ENCODE measurements at places on chromosomes 2 and 18. TPM values are rescaled to one million over a fixed set of nuclear protein-coding genes. Genes with fewer than 3 reads are reported as not detected.

Gene DUSP2
- polyA plus RNA-seq: 2.0 TPM

Gene CYP27C1
- polyA plus RNA-seq: 7.1 TPM

Gene ANKRD30B
- 0.26 TPM for polyA plus RNA-seq

Gene SLC5A7
- 0.44 TPM for polyA plus RNA-seq

DNA sequence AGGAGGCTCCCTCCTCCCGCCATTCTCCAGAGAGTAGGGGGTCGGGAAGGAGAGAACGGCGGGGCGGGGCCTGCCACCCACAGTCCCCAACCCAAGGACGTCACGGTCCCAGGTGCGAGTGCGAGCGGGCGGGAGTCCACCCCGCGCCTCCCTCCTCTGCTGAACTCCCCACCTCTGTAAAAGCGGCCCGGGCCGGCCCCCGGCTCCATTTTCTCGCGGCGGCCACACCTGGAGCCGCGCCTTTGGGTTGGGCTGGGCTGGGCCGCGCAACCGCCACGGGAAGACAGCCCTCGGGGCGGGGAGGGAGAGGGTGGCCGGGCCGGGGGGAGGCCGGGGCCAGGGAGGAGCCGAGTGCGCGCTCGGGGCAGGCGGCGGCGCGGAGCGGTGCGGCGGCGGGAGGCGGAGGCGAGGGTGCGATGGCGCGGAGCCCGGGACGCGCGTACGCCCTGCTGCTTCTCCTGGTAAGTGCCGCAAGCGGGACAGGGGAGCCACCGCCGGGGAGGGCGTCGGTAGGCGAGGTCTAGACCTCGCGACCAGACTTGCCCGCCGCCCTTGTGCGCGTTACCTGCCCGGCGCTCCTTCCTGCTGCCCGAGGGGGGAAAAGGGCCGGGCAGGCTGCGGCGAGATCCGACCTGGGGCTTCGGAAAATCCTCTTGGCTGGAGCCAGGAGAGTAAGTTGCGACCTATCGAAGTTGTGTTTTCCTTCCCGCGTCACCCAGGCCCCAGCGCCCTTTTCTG lies at the start of gene DSG2:
TSS of gene DSG2 (plus strand) at position 342 of the 738 bp plus-strand sequence. CDS start at position 417, 75 bp downstream.
- DNase-seq: peak; percentile 38

DNA sequence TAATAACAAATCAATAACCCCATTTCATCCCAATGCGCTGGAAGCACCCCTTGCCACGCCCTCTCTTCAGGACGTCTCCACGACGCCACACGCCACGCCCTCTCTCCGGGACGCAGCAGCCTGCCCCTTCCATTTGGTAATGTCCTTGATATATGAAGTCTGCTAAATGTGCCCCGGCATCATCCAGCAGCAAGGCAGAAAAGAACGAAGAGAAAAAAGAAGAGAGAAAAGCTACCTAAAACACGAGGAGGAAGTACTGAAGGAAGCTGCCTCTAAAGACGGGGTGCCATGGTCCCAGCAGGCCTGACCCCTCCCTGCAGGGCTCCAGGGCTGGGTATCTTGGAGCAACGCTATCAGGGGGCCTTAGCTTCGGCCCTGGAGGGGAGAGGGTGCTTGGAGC lies 41.8 kb downstream of the CNGA3 start:
- DNase-seq: no peak

Data from right renal cortex interstitium (tissue), 3 donors.